ENCODE measurements at places on chromosomes 13 and 19.

GRCh38 chr13:23639674-23640073, 69.5 kb downstream of the TNFRSF19 start:
- no peak for DNase-seq

DNA sequence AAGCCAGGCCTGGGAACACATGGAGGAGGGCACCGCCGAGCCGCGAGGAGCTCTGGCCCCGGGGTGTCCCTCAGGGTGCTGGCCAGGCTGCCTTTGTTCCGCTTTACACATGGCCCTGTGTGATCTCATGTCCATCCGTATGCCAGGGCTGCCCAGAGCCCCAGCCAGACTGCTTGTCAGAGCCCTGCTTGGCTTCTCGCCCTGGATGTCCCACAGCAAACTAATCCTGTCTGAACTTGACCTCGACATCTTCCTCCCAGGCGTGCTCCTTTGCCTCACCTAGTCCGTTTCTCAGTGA, 14.3 kb downstream of the BCKDHA start:
- no peak for DNase-seq

DNA sequence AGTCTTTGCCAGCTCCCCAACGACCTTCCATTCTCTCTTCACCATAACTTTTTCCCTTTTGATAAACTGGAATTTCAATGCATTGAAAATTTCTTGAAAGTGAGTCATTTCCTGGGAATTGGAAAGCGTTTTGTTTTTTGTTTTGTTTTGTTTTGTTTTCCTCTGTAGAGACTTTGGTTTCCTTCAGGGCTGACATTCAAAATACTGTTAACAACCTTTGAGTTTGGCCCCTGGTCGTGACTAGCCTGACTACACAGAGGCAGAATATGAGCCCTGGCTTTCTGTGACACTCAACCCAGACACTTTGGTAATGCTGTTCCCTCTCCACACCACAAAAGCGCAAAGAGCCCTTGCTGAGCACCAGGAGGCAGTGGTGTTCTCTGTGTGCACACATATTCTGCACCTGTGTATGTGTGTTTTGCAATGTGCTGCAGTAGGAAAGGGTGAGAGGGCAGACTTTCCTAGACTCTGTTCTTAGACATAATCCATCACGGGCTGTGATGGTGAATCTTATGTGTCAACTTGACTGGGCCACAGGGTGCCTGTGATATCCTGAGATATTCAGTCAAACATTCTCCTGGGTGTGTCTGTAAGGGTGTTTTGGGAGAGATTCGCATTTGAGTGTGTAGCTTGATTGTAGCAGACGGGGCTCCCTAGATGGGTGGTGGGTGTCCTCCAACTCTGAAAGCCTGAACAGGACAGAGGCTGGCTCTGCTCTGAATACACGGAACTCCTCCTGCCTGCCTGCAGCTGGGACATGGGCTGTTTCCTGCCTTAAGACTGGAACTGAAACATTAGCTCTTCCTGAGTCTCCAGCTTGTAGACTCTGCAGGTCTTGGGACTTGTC, 29.5 kb upstream of the ANKRD10 start:
- DNase-seq: no peak

- no peak for DNase-seq
Measured at GRCh38 chr13:23861310-23861709, 27.9 kb downstream of the MIPEP start.

GRCh38 chr13:28553971-28554370, 59.0 kb upstream of the FLT1 start:
- no peak for DNase-seq

DNA sequence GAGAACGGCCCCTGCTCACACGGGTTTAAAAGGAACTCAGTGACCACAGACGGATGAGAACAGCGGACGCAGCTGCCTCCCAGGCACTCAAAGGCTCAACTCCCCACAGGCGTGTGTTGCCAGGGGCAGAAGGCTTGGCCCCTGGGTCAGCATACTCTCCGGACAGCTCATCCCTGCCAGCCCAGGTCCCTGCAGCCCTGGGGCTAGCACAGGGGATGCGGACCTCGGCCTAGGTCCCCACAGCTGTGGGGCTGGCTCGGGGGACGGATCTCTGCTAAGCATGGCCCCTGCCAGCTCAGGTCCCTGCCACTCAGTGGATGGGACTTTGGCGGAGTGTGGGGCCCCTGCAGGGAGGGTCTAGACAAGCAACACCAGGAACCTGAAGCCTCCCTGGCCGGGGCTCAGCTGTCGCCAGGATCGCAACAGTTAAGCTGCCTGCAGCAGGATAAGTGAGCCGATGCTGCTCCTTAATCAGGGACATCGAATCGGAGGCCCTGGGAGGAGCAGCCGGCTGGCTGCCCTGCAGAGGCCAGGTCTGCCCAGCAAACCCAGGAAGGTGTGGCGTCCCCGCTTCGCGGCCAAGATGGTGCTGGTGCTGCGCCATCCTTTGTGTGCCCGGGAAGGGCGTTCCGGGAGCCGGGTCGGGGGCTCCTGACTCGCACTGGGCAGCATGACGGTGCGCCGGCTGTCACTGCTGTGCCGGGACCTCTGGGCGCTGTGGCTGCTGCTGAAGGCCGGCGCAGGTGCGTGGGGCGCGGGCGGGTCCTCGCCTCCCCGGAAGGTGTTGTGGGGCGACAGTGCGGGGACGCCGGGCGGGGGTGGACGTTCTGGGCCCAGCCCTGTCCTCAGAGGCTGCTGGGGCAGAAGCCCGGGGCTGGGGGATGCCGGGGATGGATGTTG, 32.5 kb downstream of the MCF2L start:
- DNase-seq: no peak

GRCh38 chr13:101417043-101417406, 717 bp upstream of the NALCN start:
- DNase-seq: no peak

DNA sequence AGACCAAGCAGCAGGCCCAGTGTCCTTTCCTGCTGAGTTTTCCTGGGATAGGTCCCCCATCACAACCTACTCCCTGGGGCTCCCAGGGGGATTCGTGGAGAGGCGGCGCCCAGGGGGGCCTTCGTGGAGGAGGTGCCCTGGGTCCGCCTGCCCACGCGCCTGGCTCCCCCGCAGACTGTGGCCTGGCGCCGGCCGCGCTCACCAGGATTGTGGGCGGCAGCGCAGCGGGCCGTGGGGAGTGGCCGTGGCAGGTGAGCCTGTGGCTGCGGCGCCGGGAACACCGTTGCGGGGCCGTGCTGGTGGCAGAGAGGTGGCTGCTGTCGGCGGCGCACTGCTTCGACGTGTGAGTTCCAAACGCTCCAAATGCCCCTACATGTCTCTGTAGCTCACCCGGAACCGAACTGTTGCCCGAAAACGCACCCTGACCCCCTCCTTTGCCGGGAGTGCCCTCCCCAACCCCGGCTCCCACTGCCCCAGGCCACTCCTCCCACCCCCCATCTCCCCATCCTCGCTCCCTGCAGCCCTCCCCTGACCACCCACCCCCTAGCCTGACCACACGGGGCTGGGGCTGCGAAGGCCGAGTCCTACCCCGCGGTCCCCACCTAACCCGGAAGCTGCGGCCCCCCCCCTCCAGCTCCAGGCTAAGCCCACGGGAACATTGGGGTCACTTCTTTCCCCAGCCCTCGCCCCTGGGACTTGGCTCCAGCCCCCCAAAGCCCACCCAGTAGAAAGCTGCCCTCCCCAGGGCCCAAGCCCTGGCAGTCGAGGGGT, 3.3 kb downstream of the TIMM13 start:
- no peak for DNase-seq

DNA sequence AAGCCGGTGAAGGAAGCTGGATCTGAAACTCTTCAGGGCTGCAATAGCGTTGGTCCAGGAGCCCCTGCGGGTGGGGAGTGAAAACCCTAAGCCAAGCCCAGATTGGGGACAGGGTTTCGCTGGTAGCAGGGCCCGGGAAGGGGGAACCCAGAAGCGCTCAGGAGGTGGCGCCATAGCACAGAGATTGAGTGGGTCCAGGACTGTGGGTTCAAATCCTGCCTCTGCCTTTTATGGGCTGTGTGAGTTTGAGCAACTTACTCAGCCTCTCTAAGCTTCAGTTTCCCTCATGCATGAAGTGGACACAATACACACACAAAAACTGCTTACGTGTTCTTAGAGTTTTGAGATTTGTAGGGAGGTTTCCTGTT, 8.3 kb upstream of the SYCN start:
- DNase-seq: peak; percentile 42

DNA sequence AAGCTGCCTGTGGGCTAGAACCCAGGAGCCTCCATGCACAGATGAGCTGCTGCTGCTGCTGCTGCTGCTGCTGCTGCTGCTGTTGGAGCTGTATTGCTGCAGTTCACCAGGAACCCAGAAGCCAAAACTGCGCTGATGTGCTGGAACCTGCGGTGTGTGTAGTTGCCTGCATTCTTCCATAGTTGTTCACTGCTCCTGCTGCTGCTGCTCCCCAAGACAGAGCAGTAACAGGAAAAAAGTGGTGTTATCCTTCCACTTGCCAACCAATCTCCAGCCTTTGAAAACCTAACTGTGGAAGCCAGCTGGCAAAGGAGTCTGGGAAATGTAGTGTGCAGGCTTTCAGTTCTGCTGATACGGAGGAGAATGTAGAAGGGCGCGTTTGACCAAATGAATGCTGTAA, 37.9 kb downstream of the ARHGAP35 start:
- no peak for DNase-seq

- DNase-seq: no peak
Measured at GRCh38 chr13:37923236-37923635, 53.7 kb upstream of the TRPC4 start.

DNA sequence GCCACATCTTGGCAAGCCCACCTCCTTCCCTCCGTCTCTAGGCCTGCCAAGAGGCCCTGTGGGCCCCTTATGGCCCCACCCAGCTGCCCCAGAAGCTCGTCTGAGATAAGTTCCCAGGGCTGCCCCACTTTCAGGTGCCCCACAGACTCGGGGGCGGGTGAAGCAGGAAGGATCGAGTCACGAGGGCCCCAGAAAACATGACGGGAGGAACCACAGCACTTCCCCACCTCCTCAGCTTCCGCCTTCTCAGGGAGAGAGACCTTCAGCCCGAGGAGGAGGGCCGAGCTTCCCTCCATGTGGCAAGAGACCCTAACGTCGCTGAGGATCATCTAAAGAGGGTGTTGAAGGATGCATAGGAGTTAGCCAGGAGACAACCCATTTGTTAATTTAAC, 4.5 kb upstream of the IL12RB1 start:
- DNase-seq: peak; percentile 89

GRCh38 chr19:13313875-13314274, 163.7 kb downstream of the IER2 start:
- DNase-seq: no peak

DNA sequence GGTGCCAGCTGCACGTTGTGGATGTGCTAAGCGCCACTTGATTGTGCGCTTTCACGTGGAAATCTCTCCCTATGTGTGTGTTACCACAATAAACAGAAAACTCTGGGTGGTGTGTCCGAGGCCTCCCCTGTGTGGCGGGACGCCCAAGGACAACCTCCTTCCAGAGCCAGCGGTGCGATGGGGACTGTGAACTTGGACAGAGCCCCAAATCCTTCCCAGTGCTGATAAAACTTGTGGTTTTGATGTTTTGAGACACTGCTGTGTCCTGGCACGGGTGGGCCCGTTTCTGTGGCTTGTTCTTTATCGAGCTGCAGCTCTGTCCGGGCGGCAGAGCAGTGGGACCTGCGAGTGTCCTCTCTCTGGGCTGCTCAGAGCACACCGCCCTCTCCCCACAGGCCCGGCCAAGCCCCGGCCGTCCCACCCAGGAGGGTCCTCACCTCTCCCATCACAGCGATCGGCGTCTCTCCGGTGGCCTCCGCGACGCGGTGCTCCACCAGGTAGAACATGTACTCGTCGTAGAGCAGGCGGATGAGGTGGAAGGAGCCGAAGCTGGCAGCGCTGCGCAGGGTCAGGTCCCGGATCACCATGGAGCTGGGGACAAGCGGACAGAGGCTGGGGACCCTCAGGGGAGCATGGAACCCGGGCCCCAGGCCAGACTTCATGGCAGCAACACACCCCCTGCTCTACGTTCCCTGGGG, 18.8 kb upstream of the RANBP3 start:
- DNase-seq: no peak

DNA sequence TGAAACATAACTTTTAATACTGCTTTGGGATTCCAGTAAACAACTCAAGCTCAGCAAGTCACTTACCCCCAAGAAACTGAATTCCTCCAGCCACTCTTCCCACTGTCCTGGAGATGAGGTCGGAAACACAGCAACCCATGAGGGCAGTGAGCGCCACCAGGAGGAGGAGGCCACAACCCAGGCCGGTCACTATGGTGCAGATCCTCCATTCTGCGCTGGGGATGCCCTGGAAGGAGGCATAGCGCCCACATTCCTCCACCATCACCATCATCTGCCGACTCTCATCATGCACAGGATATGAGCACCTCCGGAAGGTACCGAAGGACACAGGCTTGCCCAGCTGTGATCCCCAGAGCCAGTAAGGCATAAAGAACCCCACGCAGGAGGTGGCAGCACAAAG, 2.2 kb downstream of the LHFPL6 start:
- no peak for DNase-seq

- no peak for DNase-seq
Measured at GRCh38 chr13:105735281-105735680, 800.2 kb downstream of the EFNB2 start.

- DNase-seq: peak; percentile 55
Measured at GRCh38 chr19:4077800-4078684, 11.3 kb upstream of the ZBTB7A start.

GRCh38 chr13:91056746-91057145, 290.7 kb upstream of the MIR17HG start:
- no peak for DNase-seq

DNA sequence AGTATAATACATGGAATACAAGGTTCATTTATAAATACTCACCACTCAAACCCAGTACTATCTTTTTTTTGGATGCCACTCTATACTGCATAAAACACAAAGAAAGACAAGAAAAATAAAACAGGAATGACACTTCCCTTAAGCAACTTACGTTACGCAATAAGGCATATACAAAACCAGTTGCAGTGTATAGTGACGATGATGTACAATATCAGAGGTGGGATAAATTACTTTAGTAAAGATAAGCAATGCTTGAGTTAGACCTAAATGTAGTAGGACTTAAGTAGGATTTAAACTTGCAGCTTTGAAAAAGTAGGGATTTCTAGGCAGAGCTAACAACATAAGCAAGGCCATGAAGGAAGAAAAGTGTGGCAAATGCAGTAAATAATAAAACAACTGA, 374.9 kb downstream of the SPRY2 start:
- DNase-seq: no peak

GRCh38 chr19:16216744-16217670, 19.3 kb downstream of the AP1M1 start:
- no peak for DNase-seq

DNA sequence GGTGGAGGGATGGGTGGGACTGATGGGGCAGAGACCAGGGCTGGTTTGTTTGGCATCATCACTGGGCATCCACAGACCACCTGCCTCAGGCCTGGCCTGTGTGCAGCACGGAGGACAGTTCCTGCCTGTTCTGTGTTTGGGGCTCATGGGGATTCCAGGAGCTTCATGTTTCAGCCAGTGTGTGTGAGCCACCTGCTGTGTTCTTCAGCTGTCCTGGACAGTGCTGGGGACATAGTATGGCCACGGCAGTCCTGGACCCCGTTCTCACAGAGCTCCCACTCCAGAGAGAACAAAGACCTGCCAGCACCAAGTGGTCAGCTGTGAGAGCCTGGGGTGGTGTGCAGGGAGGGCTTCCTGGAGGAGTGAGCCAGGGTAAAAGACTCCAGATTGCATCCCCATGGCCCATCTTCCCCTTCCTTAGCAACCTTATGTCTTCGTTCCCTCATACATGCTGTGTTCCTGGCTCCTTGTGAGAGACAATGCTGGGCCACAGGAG, 2.0 kb upstream of the CCDC97 start:
- DNase-seq: no peak
